ENCODE measurements at places on chromosomes 16 and 17.

- DNase-seq = no peak
Observed at GRCh38 chr17:7047566-7047965, 3.7 kb upstream of the SLC16A11 start.

GRCh38 chr16:77584205-77584859 is 138.0 kb upstream of the NUDT7 start:
- peak; percentile 33 for DNase-seq

GRCh38 chr17:67999291-67999911 is 3.1 kb upstream of the C17orf58 start:
- no peak for DNase-seq

DNA sequence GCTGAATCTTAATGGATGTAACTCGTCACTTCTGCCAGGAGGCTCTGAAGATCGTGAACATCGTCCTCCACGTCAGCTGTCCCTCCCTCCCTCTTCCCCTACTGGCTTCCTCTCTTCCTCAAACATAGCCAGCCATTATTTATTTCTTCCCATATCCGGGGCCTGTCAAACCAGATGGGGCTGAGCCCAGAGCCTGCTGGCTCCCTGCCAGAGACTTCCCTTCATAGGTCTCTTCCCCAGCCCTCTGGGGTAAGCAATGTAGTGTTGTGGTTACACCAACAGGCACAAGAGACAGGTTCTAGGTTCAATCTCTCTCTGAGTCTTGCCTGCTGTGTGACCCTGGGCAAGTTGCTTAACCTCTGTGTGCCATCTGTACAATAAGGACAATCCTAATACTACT is 40.1 kb upstream of the ZFP90 start:
- no peak for DNase-seq

- DNase-seq = no peak
Observed at GRCh38 chr17:29474297-29474696, 84.1 kb downstream of the TAOK1 start.

DNA sequence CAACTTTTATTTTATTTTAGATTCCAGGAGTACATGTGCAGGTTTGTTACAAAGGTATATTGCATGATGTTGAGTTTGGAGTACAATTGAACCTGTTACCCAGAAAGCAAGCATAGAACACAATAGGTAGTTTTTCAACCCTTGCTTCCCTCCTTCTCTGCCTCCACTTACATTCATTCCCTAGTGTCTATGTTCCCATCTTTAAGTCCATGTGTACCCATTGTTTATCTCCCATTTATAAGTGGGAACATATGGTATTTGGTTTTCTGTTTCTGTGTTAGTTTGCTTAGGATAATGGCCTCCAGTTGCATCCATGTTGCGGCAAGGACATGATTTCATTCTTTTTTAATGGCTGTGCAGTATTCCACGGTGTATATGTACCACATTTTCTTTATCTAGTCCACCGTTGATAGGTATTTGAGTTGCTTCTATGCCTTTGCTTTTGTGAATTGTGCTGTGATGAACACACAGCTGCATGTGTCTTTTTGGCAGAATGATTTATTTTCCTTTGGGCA is 114.0 kb upstream of the NACA2 start:
- DNase-seq = no peak

GRCh38 chr16:55569025-55569424 is 2.5 kb downstream of the CAPNS2 start:
- peak; percentile 51 for DNase-seq

DNA sequence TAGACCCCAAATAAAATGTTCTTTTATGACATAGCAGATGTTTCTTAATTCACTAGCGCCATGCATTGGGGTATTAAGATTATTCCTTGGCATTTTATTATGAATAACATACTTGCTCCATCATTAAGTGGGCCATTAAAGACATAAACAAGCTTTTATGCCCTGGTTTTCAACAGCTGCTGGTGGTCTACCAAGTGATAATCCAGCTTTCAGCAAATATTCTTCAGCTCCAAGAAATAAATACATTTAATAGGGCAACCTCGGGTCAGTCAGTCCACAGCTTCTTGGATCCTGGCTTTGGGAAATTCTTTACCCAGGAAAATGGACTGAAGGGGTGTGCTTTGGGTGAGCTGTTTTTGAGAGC is 217.3 kb upstream of the IRX3 start:
- DNase-seq = no peak

GRCh38 chr16:74862743-74863244 is 88.2 kb upstream of the FA2H start:
- peak; percentile 20 for DNase-seq

All from CD14-positive monocyte (primary cell).